Right ventricle myocardium superior (tissue), 1 donor: ENCODE measurements at places on chromosomes 5 and 9. TPM values are rescaled to one million over a fixed set of nuclear protein-coding genes. Genes with fewer than 3 reads are reported as not detected.

LCN9 gene
- not detected for total RNA-seq

PDE8B gene
- 0.62 TPM for total RNA-seq

INSL4 gene
- total RNA-seq = not detected

PTGES gene
- 4.5 TPM for total RNA-seq

ADCY2 gene
- 0.40 TPM for total RNA-seq

BASP1 gene
- 3.4 TPM for total RNA-seq

RNF183 gene
- not detected for total RNA-seq

ABLIM3 gene
- total RNA-seq = 131 TPM

IL5 gene
- total RNA-seq = not detected

AGXT2 gene
- not detected for total RNA-seq

TPPP gene
- 39.7 TPM for total RNA-seq

ALDH7A1 gene
- 41.6 TPM for total RNA-seq

ADAMTSL2 gene
- total RNA-seq = 8.1 TPM

CSF1R gene
- 19.5 TPM for total RNA-seq

SLC2A8 gene
- total RNA-seq = 16.6 TPM

ZNF367 gene
- 4.3 TPM for total RNA-seq

GABRA1 gene
- not detected for total RNA-seq

FOXD4 gene
- total RNA-seq = not detected

FGD3 gene
- total RNA-seq = 2.7 TPM

SLC25A2 gene
- total RNA-seq = 0.16 TPM

FGF18 gene
- 5.8 TPM for total RNA-seq
